ENCODE measurements at places on chromosomes 12 and 14.

DNA sequence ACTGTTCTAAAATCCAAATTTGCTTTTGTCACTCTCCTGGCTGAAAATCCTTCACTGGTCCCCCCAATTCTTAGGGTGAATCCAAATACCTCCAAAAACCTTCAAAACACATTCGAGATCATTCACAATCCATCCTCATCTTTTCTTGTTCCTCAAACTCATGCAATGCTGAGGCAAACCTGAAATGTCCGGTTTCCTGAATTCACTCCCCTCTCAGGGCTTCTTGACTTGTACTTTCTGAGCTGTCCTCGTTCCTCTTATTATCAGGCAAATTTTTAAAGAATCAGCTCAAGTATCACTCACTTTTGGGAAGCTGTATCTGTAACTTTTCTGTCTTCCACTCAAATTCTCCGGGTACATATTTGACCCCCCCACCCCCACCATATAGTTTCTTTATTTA, 84.9 kb upstream of the DUSP6 start:
- no peak for DNase-seq

GRCh38 chr14:88829188-88829587, 4.7 kb downstream of the TTC8 start:
- DNase-seq, result no peak

GRCh38 chr12:85998074-85998473, 124.0 kb downstream of the NTS start:
- no peak for DNase-seq

DNA sequence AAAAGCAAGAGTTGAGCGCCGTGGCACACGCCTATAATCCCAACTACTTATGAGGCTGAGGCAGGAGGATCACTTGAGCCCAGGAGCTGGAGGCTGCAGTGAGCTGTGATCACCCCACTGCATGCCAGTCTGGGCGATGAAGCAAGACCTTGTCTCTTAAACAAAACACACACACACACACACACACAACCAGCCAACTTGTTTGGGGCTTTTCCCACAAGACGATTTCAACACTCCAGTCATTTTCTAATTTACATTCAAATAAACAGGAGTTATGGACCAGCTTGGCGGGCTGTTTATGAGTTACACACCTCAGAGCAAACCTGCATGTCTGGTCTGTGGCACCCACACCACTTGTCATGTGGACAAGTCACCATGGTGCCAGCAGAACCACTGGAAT, 6.7 kb downstream of the GLTP start:
- no peak for DNase-seq

- DNase-seq, result no peak
Measured at GRCh38 chr14:67863223-67863622, 43.6 kb downstream of the RAD51B start.

GRCh38 chr14:103178521-103178920, 55.3 kb downstream of the TNFAIP2 start:
- DNase-seq, result no peak

DNA sequence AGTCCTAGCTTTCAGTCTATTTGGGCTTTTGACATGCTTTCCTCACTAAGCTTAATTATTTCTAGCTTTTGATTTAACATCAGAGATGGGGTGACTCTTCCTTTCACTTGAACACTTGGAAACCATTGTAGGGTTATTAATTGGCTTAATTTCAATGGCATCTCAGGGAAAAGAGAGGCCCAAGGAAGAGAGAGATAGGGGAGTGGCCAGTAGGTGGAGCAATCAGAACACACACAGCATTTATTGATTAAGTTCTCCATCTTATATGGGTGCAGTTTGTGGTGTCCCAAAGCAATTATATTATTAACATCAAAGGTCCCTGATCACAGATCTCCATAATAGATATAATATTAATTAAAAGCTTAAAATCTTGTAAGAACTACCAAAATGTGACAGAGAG, 1466.1 kb upstream of the SEL1L start:
- DNase-seq, result no peak

DNA sequence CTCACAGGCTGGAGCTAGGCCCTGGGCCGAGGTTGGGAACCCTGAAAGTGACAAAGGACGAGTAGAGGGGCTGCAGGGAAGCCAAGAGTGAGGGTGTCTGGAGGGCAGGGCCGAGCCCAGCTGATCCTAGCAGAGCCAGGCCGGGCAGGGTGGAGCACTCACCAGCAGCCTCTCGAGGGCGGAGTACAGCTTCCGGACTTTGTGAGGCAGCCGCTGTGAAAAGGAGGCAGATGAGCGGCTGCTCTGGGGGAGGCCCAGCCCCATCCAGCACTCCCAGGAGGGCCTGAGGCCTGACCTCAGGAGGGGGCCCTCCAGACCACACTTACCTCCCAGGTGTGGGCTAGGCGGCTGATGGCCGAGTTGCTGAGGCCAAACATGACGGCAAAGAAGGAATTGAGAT, 14.7 kb upstream of the ENDOU start:
- DNase-seq, result no peak

- DNase-seq, result no peak
Measured at GRCh38 chr12:112362310-112362709, 19.9 kb downstream of the HECTD4 start.

DNA sequence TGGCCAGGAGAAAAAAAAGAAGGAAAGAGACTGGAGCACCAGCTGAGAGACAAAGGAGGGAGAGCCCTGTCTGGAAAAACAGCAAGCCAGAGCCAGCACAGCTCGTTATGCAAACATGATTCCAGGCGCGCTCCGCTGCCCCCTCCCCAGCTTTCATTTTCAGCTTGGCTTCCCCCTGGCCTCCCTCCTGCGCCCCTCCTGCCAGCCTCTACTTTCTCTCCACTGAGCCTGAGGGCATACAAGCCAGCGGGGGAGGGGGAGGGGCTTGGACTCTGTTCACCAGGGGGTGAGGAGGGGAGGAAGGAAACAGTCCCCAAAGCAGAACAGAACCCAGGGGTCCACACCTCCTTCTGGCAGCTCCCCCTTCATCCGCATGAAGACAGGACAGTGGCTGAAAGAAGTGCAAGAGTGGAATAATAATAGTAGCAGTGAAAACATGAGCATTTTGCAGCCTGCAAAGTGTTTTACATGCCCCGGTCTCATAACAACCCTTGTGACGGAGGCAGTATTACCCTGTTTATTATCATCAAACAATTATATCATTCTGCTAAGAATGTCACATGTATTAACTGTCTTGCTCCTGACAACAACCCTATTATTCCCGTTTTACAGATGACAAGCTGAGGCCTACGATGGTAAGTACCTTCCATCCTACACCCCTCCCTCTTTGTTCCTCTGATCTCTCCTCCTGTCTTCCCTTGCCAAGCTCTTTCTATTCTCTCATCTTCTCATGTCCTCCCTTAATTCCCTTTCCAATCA, 24.2 kb downstream of the SMUG1 start:
- DNase-seq, result no peak

- DNase-seq, result no peak
Measured at GRCh38 chr12:94033784-94034183, 114.6 kb upstream of the PLXNC1 start.

DNA sequence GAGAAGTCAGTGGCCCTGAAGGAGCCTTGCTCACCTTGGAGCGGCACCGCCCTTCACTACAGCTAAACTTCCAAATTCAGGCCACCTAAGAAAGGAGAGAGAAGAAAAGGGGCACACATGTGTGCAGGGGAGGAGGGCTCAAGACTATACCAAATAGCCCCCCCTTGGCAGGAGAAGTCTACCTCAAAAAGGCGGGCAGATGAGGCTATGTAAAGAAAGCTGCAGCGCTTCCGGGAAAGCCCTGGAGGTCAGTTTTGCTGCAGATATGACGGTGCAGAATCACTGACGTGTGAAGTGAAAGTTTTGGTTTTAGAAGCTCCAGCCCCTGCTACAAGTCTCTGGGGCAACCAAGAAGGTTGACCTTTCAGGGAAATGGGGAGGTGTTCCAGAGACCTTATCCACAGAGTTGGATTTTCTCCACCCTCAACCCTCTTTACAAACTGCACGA, 48.2 kb upstream of the PNMA1 start:
- no peak for DNase-seq

DNA sequence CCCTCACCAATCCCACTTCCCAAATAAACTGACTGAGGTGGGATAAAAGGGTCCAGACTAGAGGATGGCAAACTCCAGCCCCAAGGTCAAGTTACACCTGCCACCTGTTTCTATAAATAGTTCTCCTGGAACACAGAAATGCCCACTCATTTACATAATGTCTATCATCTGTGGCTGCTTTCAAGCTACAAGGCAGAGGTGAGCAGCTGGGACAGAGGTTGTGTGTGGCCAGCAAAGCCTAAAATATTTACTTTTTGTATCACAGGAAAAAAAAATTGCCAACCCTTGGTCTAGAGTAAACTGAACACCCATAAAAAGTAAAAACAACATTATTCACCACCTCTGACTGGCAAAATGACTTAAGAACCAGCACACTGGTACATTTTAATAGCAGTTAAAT, 269.4 kb downstream of the RGS6 start:
- no peak for DNase-seq

DNA sequence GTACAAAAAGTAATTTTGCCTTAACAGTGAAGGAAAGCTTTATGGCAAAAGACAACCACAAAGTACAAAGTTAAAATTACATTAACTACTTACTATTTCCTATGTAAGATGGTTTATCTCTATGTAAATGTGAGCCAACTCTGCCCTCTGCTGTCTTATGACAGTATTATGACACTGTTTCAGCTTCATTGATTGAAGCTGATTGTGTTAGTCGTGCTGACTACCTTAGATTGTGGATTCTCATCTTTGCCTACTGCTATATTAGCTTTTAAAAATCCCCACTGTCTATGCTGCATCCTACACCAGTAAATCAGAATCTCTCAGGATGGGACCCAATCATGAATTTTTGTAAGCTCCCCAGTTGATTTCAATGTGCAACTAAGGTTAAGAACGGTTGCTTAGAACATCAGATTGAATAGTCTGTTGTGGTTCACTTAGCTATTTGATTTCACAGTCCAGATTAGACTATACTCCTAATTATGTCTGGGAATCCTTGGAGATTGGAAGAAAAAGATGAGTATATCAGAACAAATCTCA, 12.2 kb upstream of the SPTB start:
- DNase-seq, result peak; percentile 41

DNA sequence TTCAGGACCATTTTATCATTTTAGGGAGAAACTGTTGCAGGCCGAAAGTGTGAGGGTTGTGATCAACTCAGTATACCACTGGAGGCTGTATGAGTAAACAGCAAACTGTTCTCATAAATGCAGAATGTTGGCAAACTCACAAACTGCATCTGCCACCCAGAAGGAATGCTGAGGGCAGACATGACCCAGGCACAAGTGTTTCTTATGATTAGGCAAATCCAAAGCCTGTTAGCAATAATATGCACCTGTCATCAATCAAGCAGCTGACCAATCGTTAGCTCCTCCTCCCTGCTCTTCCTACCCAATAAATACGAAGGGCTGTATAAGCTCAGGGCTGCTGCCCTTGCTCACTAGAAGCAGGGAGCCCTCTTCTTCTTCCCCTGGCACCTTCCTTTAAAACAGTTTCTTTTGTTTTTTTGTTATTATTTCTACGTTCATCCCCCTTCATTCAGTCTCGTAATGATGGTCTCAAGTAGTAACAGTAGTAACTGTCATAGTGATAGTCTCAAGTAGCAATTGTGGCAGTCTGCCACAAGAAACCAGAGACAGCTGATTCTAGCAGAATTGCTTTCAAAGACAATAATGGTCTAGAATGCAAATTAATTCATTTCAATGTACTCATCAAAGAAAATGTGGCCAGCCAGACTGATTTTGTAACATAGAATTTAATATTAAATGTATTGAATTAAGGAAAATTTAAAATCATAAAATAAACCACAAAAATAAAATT, 15.2 kb upstream of the CCDC175 start:
- no peak for DNase-seq

DNA sequence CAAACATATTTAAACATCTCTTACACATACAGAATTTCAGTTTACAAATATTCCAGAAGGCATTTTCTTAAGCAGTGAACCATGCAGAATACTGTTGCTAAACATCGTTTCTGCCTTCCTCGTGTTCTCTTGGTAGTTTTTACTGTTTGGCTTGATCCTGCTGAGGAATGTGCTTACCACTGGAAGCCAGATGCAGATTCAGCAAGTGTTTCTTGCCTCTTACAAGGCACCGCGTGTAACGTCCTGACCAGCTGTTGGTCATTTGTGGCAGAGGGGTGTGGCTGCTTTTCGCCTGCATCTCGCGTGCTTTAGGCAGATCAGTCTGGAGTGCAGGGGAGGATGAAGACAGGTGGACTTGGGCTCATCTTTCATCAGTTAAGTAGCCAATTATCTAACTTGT, 12.4 kb downstream of the EIF2B1 start:
- no peak for DNase-seq

DNA sequence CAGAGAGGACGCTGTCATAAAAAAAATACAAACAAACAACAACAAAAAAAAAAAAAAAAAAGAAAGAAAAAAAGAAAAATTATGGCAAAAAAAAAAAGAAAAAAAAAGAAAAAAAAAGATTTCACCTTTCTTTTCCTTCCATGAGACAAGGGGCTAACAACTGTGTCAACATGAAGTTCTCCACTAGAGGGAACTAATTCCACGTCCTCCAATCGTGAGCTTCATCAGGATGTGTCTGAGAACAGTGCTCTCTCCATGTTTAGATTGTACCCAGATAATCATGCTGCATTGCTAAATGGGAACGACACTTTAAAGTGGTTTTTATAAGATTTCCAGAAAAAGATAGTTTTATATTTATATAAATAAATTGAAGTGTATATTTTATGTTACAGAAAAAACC, 96.2 kb upstream of the PTPRB start:
- DNase-seq, result peak; percentile 57

DNA sequence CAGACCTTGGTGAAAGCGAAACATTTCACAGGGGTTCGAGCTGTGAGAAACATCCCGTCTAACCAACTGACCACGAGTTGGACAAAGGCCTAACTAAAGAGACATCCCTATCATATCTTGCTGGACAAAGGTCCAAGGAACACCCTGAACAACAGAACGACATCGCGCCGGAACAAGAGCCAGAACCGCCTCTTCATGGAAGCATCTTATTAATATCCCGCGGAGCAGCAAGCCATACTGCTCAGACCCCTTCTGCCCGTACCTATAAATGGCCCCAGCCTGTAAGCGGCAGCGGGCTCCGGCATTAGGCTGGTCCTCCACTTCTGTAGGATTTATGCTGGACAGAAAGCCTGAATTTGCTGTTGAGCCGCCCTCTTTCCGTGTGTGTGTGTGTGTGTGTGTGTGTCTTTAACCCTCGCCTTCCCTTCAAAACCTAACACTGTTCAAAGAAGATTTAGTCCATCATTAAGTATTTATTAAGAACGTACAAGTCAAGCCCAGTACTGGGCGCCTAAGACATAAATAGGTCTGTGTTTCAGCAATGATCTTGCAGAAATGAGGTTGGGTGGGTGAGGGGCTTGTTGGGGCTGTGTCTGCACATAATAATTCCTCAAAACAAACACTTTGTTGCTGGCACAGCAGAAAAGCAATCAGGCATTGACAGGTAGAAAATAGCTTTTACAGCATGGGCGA, 1.9 kb downstream of the SLC6A15 start:
- no peak for DNase-seq
